Thymus (tissue), 14 donors: ENCODE measurements at places on chromosomes 1 and 21.
A peak's percentile ranks its signal among the peaks of the same experiment; 100 is the strongest.

- no peak for DNase-seq
Measured at GRCh38 chr1:169132512-169133227, 26.2 kb downstream of the ATP1B1 start.

DNA sequence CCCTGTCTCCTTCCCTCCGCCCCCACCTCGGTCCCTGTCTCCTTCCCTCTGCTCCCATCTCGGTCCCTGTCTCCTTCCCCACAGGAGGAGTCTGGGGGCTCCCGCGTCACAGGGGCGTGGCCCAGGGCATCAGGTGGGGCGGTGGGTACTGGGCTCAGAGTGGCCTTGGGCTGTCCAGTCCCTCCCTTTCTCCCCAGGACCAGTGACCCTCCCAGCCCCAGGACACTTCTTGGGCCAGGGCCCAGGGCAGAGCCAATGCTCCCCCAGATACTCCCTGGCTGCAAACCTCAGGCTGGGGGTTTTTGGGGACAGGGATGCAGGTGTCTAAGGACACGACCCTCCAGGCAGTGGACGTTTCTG, 6.8 kb upstream of the RNF223 start:
- DNase-seq, result no peak

- DNase-seq, result peak; percentile 31
Measured at GRCh38 chr21:39125752-39126485, 57.3 kb downstream of the PSMG1 start.

DNA sequence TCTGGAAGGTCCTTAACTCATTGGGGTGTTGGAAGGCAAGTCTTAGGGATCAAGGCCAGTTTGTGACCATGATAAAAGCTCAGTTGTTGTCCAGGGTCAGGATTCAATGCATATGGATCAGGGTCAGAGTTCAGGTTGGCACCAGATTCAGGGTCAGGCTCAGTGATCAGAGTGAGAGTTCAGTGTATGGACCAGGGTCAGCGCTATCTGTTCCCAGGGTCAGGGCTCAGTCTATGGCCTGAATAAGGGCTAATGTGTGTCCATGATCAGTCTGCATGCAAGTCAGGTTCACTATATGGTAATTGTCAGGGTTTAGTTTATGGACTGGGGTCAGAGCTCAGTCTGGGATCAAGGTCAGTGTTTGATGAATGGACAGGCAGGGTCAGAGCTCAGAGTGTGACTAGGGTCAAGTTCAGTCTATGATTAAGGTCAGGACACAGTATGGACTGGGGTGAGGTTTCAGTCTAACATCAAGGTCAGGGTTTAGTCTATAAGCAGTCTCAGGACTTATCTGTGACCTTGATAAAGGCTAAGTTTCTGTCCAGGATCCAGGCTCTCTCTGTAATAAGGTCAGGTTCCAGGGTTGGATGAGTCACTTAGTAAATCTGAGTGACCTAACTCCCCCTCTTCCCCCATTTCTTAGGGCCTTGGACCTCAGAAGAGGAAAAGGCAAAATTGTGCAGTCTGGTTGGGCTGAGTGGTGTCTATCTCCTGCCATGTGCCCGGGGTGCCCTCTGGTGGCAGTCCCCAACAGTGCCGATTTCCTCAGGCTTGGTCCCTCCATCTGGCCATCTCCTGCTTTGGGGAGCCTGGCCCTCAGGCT, 23.8 kb downstream of the KNCN start:
- peak; percentile 22 for DNase-seq

- no peak for DNase-seq
Measured at GRCh38 chr1:16246961-16247360, 10.0 kb upstream of the CPLANE2 start.

- DNase-seq, result no peak
Measured at GRCh38 chr1:161260376-161261260, 2.1 kb downstream of the PCP4L1 start.

DNA sequence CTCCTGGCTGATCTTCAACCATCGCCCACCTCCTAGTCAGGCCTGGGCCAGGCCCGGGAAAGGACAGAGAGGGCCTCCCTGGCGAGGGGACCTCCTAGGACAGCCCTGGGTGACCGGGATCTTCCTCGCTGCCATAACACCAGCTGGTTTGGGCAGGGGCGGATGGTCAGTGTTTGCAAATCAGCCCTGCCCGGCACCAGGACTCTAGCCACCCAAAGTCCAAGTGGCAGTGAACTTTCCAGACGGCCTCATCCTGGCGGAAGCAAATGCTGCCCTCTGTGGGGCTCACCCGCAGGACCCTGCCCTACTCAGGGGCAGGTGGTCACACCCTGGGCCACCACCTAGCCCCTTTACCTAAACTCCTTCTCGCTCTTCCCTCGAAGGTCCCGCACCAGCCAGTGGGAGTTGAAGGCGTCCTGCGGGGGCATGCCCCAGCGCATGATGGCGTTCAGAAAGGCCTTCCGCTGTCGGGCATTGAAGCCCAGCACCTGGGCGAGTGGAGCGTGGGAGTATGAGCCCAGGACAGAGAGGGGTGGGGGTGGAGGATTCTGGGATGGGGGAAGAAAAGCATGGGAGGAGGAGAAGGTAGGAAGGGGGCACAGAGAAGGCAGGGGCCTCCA, 55.3 kb downstream of the CHD5 start:
- DNase-seq, result no peak

DNA sequence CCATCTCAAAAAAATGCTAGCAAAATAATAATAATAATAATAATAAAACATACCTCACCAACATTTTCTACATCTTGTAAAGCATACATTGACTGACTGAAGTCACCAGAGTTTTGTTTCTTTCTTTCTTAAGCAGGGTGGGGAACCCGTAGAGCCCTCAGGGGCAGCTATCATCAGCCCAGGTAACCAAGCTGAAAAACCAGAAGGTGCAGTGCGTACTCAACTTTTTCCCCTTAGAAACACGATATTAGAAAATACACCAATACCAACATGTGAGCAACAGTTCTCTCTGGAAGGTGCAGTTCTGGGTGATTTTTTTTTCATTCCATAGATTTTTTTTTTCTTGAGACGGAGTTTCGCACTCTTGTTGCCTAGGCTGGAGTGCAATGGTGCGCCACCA, 54.3 kb upstream of the LGALS8 start:
- DNase-seq, result no peak

DNA sequence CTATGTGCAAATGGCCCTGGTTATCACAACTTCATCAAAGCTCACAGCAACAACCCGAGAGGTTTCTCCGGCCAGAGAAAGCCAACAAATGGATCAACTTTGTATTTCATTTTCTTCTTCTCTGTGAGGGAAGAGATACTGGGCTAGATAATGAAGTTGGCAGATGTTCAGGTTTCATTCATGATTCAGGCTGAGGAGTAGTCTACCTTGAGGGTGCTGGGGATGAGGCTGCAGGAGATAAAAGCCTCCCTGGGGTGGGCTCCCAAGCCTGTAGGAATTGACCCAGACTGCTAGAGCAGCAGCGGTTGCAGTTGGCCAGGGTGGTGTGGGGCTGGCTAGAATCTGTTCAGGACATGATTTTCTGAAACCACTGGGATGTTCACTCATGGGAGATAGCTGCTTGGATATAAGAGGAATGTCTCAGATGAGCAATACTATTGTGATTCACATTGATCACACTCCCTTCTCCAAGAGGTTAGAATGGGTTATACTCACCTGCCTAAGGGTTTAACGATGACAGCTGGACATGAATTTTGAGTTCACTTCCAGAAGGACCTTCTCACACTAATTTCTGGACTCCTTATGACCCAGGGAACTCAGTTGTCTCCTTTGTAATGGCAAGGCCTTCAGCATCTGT, 64.0 kb downstream of the SYT6 start:
- DNase-seq, result no peak

- no peak for DNase-seq
Measured at GRCh38 chr1:68889471-68889870, 392.6 kb upstream of the DEPDC1 start.

DNA sequence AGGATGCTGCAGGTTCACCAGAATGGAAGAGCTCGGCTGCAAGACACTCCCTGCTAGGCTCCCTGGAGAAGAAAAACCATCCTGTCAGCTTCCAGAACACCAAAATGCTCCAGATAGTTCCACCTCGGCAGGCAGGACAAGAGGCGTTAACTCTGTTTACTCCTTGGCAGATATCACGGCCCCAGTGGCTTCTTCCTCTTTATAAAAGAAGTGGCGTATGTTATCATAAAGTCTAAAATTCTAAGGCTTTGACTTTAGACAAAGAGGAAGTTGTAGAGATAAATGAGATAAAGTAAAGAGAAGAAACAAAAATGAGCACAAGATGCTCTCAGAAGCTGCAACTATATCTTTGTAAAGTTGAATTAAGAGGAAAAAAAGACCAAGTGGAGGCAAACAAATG, 24.3 kb upstream of the MTF1 start:
- no peak for DNase-seq

DNA sequence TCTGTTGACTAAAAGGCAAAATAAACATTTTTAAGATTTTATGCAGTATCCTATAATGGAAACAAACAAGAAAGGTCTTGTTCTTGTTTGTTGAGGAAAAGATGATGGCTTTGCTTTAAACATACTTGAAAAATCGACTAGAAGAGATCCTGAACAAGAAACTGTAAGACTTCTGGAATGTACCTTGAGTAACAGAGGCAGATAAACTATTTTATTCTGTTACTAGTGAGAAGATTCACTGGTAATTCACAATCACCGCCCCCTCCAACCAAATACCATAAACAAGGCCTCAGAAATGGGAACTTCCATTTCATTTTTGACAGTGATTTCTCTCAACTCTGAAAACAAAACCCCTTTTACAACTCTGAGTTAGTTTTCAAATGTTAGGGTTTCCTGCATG, 18.1 kb downstream of the TSEN15 start:
- DNase-seq, result no peak

DNA sequence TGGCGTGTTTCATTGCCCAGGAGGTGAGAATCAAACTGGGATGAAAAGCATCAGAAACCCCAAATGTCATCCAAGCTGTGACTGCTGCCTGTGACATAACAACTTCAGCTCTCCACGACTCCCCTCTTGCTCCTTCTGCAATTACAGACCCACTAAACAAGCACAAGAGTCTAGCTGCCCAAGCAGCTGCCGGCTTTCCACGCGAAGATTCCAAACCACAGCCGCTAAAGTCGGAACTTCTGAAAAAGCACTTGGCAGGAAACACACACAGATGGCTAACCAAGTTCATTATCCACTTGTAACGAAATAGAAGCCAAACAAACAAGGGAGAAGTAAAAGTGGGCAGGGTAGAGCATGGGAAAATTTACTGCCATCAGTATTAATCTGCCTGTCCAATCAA, 198.1 kb downstream of the SLC35F3 start:
- no peak for DNase-seq

- no peak for DNase-seq
Measured at GRCh38 chr21:31358158-31358557, 14.1 kb upstream of the TIAM1 start.

DNA sequence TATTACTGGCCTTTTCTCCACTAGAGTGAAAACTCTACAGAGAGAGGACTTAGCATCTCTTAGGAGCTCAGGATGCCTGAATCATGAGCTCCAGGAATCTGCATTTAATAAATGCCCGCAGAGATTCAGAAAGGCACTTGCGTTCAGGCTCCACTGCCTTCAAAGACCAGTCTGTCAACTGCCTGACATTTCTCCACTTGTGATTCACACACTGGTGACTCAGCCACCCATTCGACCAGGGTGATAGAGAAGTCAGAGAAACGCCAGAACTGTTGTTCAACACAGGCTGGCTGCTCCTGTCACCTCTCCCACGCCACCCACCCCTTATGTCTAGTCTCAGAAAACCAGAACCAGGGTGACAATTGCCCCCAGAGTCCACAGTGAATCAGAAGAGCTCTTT, 26.9 kb upstream of the LBR start:
- DNase-seq, result no peak

GRCh38 chr1:57485643-57486042, 61.8 kb upstream of the DAB1 start:
- DNase-seq, result no peak

GRCh38 chr1:36320291-36320761, 3.1 kb downstream of the EVA1B start:
- DNase-seq, result no peak

DNA sequence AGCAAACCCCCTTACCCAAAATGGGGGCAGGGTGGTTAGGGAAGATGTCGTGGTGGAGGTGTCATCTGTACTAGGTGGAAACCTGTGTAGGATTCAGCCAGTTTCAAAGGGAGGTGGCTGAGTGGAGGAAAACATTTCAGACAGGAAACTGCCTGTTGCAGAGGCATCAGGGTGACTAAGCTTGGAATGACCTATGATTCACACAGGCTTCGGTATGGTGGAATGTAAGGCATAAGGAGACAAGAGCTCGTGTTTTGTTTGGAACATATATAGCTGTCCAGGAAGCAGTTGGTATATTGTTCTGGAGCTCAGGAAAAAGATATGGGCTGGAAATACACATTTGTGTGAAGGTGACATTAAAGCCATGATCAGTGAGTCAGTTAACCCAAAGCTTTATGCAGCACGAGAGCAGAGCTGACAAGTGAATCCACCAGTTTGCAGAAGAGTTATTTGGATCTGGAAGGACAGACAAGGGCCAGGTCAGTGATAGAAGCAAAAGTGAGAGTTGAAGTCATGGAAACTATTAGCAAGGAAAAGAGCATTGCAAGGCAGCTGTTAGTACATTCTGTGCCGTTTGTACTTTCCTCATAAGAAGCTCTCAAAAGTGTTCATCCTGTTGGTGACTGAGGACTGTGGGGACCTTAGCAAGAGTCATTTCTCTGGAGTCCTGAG, 12.2 kb downstream of the UTP25 start:
- no peak for DNase-seq

GRCh38 chr1:145771056-145771455, 51.8 kb downstream of the CD160 start:
- no peak for DNase-seq

DNA sequence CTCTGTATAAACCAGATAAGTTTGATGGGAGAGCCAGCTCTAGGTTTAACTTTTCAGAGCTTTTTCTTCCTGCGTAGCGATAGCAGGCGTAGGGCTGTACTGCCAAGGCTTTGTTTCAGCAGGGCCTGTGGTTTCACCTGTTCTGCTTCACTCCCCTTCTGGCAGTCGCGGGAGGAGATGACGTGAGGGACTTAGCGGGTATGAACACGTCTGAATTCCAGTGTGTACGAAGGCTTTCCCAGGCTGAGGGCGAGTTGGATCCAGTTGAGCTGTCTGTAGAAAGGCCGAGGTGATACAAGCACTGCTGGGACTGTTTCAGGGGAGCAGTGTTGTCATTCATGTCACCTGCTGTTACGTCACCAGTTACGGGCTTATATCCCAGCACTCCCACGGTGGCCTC, 21.2 kb downstream of the PEX14 start:
- no peak for DNase-seq

GRCh38 chr1:202018468-202019234, 8.3 kb downstream of the ELF3 start:
- DNase-seq, result no peak

DNA sequence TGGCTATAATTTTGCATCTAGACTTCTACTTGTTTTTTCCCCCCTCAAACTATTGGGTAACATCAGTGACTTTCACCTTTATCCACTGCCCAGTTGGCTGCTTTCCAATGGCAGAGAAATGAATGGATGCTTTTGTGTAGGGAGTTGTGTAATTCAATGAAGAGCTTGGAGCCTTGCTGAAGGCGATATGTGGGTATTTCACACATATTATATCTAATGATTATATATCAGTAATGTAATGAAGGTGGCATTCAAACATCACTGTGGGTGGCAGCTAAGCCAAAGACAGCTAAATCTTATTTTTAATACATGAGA, 81.2 kb downstream of the TGFB2 start:
- DNase-seq, result no peak

- DNase-seq, result no peak
Measured at GRCh38 chr1:221845650-221846371, 103.9 kb upstream of the DUSP10 start.
